Activated T-helper 1 cell treated with Interleukin-2 at 50 U/mL for 16 hours (primary cell): ENCODE measurements at places on chromosomes 4 and X.

DNA sequence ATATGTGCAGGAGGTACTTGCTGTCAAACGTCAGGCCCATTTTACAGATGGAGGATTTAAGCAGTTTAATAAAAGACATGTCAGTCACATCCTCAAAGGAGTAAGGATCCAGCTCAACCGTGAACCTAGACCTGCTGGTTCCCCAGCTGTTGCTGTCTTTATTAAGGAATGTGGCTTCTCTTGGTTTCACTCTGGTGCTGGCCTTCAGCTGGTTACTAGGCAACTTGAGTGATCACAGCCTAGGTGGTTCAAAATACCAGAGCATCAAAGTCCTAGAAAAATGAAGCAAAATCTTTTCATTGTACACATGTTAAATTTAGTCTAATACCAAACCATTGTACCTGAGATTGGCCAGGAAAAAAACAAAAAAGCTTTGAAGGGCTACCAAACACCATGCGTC, 32.7 kb upstream of the GLRA2 start:
- no peak for DNase-seq

DNA sequence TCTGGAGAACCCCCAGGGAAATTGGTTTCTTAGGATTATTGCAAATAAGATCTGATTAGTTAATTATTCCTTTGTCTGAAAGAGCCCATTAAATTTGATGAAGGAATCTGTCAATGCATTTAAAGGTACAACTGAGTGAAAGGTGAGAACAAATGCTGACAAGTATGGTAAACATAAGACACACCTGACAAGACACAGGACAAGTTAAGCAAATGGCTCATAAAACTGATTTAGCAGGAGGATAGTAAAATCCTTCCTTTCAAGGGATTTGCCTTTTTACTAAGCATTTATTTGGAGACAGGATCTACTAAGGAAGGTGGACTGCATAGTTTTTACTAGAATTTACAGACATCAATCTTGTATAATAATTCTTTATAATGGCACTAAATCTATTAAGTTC, 553.9 kb downstream of the SPRY1 start:
- DNase-seq = no peak

DNA sequence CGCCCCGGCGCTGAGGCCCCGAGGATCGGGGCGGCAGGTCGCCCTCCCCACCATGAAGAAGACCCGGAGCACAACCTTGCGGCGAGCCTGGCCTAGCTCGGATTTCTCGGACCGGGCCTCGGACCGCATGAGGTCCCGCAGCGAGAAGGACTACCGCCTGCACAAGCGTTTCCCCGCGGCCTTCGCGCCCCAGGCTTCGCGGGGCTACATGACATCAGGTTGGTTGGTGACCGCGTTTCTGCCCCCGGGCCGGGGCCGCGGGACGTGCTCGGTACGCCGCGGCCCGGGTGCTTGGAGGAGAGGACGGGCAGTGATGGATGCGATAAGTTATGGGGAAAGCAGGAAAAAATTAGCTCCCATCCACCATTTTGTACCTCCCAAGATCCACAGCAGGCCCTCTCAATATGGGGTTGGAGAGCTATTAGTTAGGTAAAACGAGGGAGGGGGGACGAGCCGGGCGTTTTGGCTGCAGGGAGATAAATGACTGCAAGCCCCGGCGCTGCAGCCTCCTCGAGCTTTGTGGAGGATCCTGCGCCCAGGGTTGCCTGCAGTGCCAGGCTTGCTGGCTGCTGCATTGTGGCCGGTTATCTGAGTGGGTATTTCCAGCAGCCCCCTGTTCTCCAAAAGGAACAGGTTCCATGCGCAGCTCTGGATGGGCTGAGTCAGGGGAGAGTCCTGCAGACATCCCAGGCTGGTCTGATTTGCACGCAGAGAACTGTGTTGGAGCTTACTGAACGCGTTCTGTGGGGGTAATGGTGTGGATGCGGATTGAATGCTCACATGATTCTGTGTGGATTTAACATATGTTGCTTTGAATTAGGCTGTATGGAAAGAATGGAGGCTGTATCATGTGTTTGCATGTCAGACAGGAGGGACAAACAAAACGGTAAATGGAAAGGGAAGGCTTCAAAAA, 1.9 kb downstream of the STOX2 start:
- no peak for DNase-seq

GRCh38 chrX:150942942-150943594, 40.1 kb upstream of the HMGB3 start:
- no peak for DNase-seq

DNA sequence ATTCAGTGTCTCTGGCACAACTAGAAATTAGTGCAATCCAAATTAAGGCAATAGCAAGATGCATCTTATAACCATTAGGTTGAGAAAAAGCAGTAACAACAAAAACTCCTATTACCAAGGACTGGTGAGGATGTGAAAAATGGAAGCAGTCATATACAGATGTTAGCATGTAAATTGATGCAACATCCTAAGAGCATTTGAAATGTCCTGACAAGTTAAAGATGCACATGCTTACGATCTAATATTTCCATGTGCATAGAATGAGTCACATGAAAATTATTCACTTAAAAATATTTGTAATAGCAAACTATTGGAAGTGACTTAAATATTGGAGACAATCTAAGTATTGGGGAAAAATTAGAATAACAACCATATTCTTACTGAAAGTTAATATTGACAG, 163.0 kb downstream of the FAM13A start:
- no peak for DNase-seq

DNA sequence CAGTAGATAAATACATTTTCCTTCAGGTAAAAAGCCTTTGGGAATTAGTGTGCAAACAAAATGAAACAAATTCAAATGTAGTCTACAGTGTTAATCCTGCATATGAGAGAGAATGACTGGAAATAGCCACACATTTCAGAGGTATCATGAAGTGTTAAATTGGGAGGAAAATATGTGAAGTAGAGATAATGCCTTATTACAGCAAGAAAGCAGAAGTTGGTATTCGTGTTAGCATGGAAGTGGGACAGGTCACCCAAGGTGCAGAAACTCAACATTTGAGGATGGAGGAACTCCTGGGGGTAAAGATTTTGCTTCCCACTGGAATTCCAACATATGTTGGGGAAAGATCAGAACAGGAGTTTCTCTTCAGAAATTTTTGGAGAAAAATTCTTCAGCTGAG, 51.3 kb downstream of the EMCN start:
- no peak for DNase-seq

- no peak for DNase-seq
Observed at GRCh38 chr4:93303440-93303839, 525.1 kb upstream of the ATOH1 start.

DNA sequence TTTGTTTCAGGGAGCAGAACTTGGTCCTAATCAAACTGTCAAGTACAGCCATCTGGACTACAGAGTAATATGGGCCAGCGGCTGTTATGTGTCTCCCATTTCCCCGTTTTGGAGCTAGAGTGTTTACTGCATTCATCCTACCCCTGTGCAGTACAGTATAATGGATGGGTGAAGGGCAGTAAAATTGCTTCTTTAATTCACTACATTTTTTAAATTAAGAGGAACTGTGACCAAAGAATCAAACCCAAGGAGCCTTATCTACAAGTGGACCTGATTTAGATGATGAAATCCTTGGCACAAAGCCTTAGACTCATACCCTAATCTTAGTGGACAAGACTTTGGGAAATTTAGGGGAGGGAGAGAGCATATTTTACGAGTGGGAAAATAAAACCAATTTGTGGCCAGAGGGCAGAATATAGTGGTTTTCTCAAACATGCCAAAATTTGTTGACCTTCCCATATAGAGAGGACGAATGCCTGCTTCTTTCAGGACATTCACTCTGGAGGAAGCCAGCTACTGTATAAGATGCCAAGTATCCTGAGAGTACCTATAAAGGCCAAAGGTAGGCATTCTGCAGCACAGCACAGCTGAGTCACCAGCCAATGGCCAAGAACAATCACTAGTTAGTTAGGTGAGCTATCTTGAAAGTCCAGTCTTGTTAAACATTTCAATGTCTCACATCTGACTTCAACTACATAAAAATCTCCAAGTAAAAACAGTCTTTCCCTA, 253.8 kb upstream of the KCNIP4 start:
- DNase-seq = no peak

- no peak for DNase-seq
Observed at GRCh38 chr4:128512161-128512560, 224.5 kb upstream of the PGRMC2 start.

GRCh38 chr4:94516999-94517398, 65.3 kb downstream of the PDLIM5 start:
- DNase-seq = no peak

DNA sequence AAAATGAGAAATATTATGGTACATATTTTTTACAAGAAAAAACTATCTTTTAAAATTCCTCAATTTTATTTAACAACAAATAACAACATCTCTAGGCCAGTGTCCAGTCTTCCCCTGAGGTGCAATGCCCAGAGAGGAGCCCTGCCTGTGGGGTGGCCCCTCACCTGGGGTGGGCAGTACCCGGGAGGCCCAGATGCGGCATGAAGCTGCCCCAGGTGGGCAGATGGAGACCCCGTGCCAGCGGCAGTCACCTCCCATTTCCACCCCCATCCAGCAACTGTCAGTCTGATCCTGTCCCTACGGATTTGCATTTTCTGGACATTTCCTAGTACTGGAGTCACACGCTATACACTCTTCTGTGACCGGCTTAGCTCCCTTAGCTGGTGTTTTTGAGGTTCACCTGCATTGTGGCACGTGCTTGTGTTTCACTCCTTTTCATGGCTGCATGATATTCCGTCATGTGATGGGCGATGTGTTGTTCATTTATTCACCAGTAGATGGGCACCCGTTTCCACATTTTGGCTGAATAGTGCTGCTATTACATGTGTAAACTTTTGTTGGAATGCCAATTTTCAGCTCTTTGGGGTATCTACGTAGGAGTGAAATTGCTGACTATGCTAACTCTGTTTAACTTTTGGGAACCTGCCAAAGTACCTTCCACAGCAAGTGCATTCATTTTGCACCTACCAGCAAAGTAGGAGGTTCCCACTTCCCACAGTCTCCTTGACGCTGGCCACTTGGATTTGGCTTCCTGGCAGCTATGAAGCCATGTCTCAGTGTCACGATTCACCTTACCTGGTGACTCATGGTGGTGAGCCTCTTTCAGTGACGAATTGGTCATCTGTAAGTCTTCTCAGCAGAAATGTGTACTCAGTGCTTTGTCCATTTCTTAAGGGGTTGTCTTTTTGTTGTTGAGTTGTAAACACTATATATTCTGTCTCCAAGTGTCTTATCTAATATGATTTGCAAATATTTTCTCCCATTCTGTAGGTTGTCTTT, 11.7 kb upstream of the MAEA start:
- no peak for DNase-seq

- DNase-seq = no peak
Observed at GRCh38 chrX:14412686-14413085, 116.7 kb upstream of the GLRA2 start.
